WTC11 (cell line): ENCODE measurements at places on chromosomes 11 and 22. TPM values are rescaled to one million over a fixed set of nuclear protein-coding genes. Genes with fewer than 3 reads are reported as not detected.

GRCh38 chr11:20669820-20670684, 666 bp downstream of the NELL1 start:
- H3K4me1 ChIP-seq, result peaks cover 43% of the 10 kb centered on the region
- peak; percentile 27 for DNase-seq
- no peaks in the 10 kb centered on the region for H3K36me3 ChIP-seq
- H3K27ac ChIP-seq, result no peak overlapping the region
- peaks cover 77% of the 10 kb centered on the region for H3K27me3 ChIP-seq
- H3K4me3 ChIP-seq, result peak overlapping the region; percentile 82

- no peak overlapping the region for H3K27ac ChIP-seq
- no peaks in the 10 kb centered on the region for H3K36me3 ChIP-seq
- no peak for DNase-seq
- H3K4me1 ChIP-seq, result no peaks in the 10 kb centered on the region
- peaks cover 14% of the 10 kb centered on the region for H3K27me3 ChIP-seq
Measured at GRCh38 chr11:60960405-60960804, 8.4 kb upstream of the SLC15A3 start.

GRCh38 chr11:78612721-78613377, 38.2 kb upstream of the NARS2 start:
- no peaks in the 10 kb centered on the region for H3K27me3 ChIP-seq
- H3K4me1 ChIP-seq, result no peaks in the 10 kb centered on the region
- DNase-seq, result no peak
- H3K27ac ChIP-seq, result no peak overlapping the region
- no peak overlapping the region for H3K4me3 ChIP-seq

DNA sequence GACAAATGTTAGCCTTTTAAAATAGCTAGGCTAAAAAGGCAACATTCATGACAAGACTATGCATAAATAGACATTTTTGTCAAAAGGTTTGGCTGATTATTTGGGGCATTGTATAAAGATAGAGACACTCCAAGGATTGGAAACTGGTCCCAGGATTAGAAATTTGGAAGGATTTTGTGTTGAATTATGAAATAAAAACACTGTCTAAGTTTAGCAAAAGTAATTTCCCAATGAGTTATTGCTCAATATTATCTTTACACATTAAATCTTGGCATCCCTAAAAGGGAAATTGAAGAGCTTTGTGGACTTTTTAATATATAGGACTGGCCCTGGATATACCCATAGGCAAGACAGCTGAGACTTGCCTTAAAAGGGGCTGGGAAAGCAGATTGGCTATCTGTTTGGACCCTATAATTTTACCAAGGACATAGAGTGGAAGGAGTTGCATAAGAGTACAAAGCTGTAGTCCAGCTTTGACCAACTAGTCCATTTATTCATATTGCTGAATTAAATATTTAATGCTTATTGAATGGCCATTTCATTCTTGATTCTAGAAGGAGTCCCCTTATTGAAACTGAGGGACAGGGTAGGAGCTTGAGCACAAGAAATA, 382.7 kb downstream of the METTL15 start:
- H3K4me3 ChIP-seq, result no peak overlapping the region
- no peak overlapping the region for H3K27ac ChIP-seq
- H3K4me1 ChIP-seq, result no peaks in the 10 kb centered on the region
- no peaks in the 10 kb centered on the region for H3K27me3 ChIP-seq

BDNF gene
- 4.6 to 5.0 TPM (median 4.8 TPM) in 3 replicates for total RNA-seq

DNA sequence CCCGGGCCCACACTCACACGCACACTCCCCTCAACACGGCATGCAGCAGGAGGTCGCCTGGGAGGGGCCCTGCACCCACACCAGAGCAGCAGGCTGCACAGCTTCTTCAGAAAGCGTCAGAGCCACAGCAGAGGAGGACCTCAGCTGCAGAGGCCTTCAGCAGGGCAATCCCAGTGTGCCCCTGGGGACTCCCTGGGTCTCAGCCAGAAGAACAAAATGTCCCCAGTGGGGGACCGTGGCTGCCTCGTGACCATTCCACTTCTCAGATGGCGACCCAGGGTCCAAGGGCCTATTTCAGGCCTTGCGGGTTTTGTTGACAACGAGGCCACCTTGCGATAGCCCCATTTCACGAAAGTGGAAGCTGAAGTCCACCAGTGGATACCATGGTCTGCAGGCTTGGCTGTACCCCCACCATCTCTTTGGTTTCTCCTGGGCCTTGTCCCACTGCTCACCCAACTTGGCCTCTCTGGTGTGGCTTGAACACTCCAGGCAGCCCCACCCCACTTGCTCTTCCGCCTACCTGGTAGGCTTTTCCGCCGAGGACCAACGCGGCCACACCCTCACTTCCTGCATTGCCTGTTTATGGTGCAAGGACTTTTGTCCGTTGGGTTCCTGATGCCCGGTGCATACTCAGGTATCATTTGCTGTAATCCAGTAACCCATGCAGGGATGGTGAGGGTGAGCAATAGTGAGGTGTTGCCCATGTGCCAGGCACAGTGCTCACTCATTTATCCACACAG, 38.1 kb downstream of the MB start:
- no peak for DNase-seq
- H3K36me3 ChIP-seq, result no peaks in the 10 kb centered on the region
- no peak overlapping the region for H3K4me3 ChIP-seq
- H3K27ac ChIP-seq, result no peak overlapping the region
- no peaks in the 10 kb centered on the region for H3K4me1 ChIP-seq

DNA sequence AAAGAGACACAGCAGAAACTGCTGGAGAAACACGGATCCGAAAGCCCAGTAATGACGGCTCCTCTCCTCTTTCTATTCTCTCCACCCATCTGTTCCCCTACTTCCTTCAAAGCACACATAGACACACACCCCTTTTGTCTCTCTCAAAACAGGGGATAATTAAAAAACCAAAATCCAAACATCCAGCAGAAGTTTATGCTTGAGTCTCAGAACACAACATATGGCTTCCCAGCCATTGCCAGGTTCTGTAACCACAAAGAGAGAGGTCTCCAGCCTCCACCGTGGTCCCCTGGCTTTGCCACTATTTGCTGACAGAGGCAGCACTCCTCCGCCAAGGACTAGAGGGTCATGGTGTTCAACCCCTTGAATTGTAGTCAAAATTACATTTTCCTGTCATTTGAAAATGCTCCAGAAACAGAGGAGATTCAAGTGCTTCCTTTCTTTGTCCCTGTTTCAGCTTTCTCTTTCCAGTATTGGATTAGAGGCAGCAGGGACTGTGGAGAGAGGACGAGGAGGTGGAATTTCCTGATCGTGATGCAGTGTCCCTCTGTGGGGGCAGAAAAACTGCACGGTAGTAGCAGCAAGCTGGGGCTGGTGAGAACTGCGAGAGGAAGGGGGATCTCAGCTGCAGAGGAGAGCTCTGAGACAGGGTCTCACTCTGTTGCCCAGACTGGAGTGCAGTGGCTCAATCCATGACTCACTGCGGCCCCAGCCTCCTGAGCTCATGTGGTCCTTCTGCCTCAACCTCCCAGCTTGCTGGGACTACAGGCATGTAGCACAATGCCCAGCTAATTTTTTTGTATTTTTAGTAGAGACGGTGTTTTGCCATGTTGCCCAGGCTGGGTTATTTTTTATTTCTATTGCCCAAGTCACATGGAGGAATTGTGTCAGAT, 60.3 kb downstream of the UBASH3B start:
- H3K4me1 ChIP-seq, result peaks cover 9% of the 10 kb centered on the region
- H3K27ac ChIP-seq, result no peak overlapping the region
- no peaks in the 10 kb centered on the region for H3K36me3 ChIP-seq
- no peak overlapping the region for H3K4me3 ChIP-seq
- no peak for DNase-seq
- no peaks in the 10 kb centered on the region for H3K27me3 ChIP-seq

GRCh38 chr11:20467487-20468185, 80.1 kb downstream of the PRMT3 start:
- peaks cover 12% of the 10 kb centered on the region for H3K36me3 ChIP-seq
- H3K4me3 ChIP-seq, result no peak overlapping the region
- no peak overlapping the region for H3K27ac ChIP-seq
- H3K27me3 ChIP-seq, result no peaks in the 10 kb centered on the region
- no peaks in the 10 kb centered on the region for H3K4me1 ChIP-seq
- no peak for DNase-seq

TP53AIP1 gene
- total RNA-seq, result 0.07 TPM in 1 of 3 replicates, not detected in the others

- DNase-seq, result no peak
- H3K36me3 ChIP-seq, result no peaks in the 10 kb centered on the region
- no peak overlapping the region for H3K4me3 ChIP-seq
- H3K4me1 ChIP-seq, result peaks cover 23% of the 10 kb centered on the region
Measured at GRCh38 chr11:9344061-9344680, 29.8 kb upstream of the TMEM41B start.

GRCh38 chr11:134069426-134070341, 812 bp downstream of the JAM3 start:
- peak; percentile 52 for DNase-seq
- H3K27me3 ChIP-seq, result peaks cover 30% of the 10 kb centered on the region
- H3K36me3 ChIP-seq, result no peaks in the 10 kb centered on the region
- peaks cover 51% of the 10 kb centered on the region for H3K4me1 ChIP-seq
- no peak overlapping the region for H3K27ac ChIP-seq
- peak overlapping the region; percentile 66 for H3K4me3 ChIP-seq

- H3K27me3 ChIP-seq, result no peaks in the 10 kb centered on the region
- no peaks in the 10 kb centered on the region for H3K36me3 ChIP-seq
- H3K27ac ChIP-seq, result no peak overlapping the region; the same call in 1 of the 2 replicates
- H3K4me3 ChIP-seq, result no peak overlapping the region
- no peak for DNase-seq
Measured at GRCh38 chr11:69005631-69006368, 7.2 kb downstream of the MRGPRF start.

- H3K36me3 ChIP-seq, result no peaks in the 10 kb centered on the region; the same call in 1 of the 2 replicates
- no peak for DNase-seq
- no peak overlapping the region for H3K27ac ChIP-seq
- no peak overlapping the region for H3K4me3 ChIP-seq
Measured at GRCh38 chr11:88523386-88524071, 186.0 kb upstream of the CTSC start.

RNF26 gene
- 90.0 to 91.1 TPM (median 90.6 TPM) in 3 replicates for total RNA-seq

DNA sequence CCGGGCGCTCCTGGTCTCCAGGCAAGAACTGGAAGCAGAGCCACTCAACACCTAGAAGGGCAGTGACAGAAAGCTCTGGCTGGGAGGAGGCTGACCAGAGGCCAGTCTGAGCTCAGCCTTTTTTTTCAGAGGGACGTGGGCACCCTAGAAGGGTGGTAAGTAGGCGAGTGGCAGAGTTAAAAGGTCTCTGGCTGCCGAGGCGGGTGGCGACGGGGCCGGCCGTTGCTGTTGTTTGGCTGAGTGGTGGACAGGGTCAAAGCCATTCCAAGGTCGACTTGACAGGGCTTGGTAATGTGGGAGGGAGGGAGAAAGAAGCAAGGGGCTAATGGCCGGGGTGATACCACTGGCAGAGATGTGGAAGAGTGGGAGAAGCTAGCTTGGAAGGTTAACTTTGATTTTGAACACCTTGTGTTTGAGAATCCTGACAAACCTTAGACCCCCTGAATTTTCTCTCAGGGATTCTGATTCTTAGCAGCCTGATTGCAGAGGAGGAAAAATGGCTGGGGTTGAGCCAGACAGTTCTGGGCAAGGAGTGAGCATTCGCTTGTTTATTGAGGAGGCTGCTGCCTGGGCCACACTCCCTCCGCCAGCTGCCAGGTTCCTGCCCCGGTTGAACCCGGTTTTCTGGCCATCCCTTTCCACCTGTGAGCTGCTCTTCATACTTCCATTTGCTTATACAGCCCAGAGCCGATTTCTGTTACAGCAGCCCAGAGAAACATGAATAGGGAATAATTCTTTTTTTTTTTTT, 868 bp upstream of the SYCE3 start:
- H3K27me3 ChIP-seq, result peaks cover 37% of the 10 kb centered on the region
- peaks cover 2% of the 10 kb centered on the region; the same call in 1 of the 2 replicates for H3K36me3 ChIP-seq
- peak overlapping the region; percentile 83 for H3K4me3 ChIP-seq
- no peak overlapping the region for H3K27ac ChIP-seq

DNA sequence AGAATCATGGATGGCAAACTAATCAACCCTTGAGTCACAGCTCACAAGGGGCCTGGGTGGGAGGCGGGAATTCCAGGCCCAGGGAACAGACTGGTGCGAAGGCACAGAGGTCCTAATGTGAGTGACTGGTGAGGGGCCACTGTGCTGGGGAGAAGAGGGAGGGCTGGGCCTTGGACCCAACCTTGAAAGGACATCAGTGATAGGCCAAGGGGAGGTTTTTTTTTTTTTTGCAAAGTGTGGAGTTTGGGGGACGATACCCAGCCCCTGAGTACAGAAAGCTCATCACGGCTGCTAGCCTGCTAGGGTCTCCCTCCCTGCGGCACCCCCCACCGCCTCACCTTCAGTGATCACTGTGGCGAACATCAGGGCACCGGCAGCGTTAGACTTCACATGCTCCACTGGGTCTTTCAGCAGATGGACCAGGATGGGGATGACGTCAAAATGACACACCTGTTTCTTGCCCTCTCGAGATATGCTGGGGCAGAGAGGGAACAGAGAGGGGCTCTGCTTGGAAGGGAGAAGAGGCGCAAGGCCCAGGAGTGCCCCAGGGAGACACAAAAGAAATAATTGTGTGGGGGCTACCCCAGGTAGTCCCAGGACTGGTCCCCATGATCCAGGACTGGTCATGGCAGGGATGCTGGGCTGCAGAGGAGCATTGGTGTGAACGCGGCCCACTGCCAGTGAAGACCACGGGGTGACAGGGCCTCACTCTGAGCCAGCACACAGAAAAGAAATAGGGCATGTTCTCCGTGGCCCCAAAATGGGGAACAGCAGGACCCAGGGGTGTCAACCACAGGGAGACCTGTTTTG, 8.6 kb upstream of the GNAZ start:
- peaks cover 7% of the 10 kb centered on the region for H3K27me3 ChIP-seq
- no peak overlapping the region for H3K27ac ChIP-seq
- DNase-seq, result peak; percentile 5
- no peaks in the 10 kb centered on the region for H3K36me3 ChIP-seq
- no peaks in the 10 kb centered on the region; the same call in 1 of the 2 replicates for H3K4me1 ChIP-seq
